ENCODE measurements at places on chromosomes 13 and 19. TPM values are rescaled to one million over a fixed set of nuclear protein-coding genes. Genes with fewer than 3 reads are reported as not detected.
A peak's percentile ranks its signal among the peaks of the same experiment; 100 is the strongest.

Gene ZNF43
- 11.9 TPM for polyA plus RNA-seq

Gene ZNF813
- polyA plus RNA-seq, result 3.0 TPM

DNA sequence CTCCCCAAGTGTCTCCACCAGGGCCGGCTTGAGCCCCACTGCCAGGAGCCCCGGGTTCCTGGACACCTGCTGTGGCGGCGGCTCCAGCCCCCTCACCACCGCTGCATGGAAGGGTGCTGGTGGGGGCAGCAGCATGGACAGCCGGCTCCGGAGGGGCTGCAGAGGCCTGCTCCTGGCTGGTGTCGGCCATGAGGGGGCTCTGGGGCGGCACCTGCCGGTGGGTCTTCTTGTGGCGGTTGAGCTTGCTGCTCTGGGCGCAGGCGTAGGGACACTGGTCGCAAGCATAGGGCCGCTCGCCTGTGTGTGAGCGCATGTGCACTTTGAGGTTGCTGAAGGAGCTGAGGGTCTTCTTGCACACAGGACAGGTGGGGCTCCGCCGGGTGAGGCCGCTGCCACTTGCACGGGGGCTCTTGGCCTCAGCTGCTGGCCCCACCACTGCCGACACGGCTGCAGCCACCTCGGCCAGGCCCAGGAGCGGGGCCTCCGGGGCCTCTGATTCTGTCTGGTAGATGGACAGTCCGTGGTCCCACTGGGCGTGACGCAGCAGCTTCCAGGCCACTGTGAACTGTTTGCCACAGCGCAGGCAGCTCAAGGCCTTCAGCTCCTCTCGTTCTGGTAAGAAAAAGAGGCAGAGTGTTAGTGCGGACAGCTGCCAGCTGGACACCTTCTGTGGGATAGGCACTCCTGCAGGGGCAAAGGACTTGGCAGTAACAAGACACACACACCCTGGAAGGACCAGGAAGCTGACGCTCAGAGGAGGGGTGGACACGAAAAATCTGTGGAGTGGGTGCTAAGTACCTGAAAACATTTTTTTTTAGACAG, 4.1 kb downstream of the ZNF296 start:
- DNase-seq, result no peak

DNA sequence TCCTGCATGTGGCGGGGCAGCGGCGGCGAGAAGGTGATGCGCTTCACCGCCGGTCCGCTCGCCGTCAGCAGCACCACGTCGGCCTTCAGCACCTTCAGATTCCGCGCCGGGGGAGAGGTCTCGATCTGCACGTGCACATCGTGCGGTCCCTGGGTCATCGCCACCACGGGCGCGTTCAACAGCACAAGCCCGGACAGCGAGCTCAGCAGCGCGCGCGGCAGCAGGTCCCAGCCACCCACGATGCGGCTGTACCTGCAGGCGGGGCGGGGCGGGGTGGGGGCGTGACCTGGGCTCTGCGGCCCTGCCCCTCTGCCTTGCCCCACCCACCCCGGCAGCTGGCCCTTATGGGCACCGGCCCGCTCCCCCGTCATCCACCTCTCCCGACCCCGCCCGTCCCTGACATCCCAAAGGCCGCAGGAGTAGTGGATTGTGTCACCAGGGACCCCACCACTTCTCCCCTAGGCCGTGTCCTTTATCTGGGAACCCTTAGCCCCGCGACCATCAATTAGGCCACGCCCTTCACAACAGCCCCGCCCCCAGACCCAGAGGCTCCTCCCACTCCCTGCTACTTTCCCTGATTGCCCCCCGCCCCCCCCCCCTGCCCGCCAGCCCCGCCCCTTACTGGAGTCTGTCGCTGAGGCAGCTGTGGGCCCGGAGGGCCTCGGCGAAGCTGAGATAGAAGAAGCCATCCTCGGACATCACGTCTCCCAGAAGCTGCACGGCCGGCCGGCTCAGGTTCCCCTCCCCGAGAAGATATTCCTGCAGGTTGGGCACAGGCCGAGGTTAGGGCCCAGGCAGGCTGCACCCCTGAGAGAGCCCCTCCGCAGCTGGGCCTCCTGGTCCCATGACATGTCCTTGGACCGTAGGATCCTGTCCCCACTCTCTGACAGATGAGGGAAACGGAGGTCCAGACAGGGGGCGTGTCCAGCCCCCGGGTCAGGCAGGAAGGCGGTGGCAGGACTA, 6.1 kb downstream of the IL4I1 start:
- no peak for DNase-seq

GRCh38 chr13:49441846-49442245, 2.0 kb downstream of the CAB39L start:
- no peak for DNase-seq

DNA sequence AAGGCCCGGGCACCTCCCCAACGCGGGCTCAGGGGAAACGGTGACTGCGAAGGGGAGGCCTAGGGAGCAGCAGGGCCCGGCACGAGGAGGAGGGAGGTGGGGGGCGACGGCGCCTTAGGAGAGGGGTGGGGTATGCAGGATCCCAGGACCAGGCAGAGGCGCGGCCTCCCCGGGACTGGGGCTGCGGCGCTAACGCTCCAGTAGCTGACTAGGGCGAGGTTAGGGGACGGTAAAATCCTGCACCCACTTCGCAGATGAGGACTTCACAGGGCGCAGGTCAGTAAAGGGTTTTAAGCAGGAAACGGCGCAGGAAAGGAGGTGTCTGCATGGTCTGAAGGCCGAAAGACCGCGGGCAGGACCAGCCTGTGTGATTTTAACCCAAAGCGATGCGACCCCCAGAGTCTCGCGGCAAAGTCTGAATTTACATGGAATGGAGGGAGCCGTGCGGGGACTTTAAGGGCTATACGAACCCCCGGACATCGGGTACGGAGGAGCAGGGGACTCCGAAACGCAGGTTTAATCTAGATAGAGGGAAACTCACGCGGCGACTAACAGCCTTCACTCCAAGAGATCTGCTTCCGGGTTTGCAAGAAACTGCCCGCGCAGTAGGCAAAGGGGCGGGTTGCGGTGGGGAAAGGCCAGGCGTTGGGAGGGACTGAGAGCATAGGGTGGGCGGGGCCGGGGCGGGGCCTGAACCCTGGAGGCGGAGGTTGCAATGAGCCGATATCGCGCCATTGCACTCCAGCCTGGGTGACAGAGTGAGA, at the start of gene ZNF665:
TSS of gene ZNF665 (minus strand) at position 588 of the 764 bp plus-strand sequence. CDS start 10,460 bp downstream, outside the sequence.
- peak; percentile 88 for DNase-seq

Gene HIPK4
- 1.4 TPM for polyA plus RNA-seq

Gene KLF2
- polyA plus RNA-seq, result 48.1 TPM

DNA sequence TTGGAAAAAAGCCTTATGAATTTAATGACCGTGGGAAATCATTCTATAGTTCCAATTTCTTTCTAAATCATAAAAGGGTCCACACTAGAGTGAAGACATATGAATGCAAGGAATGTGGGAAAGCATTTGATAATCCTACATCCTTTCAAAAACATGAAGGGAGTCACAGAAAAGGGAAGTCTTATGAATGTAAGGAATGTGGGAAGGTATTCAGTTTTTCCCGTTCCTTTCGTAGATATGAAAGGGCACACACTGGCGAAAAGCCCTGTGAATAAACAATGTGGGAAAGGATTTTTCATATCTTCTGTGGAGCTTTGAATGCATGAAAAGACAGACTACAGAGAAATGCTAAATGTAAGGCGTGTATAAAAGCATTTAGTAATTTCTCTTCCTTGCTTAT, 27.0 kb downstream of the ZNF20 start:
- no peak for DNase-seq

- DNase-seq, result no peak
Observed at GRCh38 chr19:16604615-16605014, 23.4 kb downstream of the MED26 start.
